ENCODE measurements at places on chromosomes 2 and 18.

DNA sequence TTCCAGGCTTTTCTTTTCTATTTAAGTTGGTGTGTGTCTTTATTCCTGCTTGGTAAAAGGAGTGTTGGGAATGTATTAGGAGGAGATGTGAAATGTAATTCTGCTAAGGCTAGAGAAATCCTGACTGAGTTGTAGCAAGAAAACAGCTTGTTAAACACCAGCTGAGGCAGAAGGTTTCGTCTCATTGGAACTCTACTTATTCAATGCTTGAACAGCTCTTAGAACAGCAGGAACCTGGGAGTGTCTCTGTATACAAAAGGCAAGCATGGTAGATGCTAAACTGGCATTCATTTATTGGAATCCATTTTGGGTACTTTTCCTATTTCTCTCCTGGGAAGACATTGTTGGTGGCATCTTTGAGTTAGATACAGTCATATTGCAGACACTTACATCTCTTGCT is 280.9 kb downstream of the HRH4 start:
- no peak for DNase-seq

GRCh38 chr18:69371729-69372128 is 29.0 kb upstream of the DOK6 start:
- DNase-seq = no peak

DNA sequence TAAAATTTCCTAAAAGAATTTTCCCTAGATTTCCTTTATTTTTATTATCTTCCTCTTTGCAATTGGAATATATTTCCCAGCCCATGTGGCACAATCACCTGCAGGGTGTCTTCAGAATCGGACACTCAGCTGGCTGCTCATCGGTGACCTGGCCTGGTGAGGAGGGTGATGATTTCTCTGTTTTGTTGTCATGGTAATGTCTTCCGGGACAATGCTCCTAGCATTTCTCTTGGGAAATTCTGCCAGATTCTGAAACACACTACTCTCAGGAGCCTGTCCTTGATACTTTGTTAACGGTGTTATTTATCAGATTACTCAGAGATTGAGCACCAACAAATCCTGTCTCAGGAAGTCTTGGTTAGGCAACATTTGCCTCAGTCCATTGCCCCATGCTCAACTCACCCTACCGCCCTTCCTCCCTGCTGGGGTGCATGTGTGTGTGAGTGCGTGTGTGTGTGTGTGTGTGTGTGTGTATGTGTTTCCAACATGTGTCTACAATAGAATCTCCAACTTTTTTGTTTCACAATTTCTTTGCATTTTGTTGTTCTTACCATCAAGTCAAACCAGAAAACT is 70.3 kb downstream of the MYT1L start:
- no peak for DNase-seq

DNA sequence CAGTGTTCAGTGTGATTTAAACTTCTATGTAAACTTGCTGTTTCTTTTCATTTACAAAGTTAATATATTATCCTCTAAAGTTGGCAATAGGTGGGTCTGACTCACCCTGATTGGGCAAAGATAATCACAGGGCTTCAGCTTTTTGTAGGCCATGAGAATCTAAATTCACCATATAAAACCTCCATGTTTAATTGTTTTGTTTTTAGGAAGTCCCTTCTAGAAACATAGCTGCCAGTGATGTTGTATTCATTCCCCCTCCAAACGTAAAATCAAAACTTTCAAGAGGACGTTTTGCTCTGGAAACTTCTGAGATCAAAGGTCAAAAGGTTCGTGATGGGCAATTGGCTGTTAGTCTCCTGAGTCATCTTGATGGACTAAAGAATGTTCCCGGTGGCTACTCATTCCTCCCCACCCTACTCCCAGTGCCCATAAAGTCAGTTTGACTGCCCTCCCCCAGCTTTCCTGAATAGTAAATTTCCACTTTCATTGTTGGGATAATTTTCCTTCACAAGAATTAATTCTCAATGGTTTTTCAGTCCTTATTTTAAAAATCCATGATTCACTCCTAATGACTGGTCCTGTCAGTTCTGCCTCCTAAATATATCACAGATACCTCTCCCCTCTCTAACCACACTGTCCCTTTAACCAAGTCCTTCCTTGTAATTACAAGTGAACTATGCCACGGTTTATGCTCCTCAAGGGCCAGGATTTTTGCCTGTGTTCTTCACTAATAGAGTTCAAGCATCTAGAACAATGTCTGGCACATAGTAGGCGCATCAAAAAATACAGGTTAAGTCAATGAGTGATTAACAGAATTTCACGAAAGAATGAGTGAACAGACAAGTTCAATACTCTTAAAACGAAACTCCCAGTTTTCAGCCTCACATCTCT is 164.4 kb upstream of the VRK2 start:
- no peak for DNase-seq

DNA sequence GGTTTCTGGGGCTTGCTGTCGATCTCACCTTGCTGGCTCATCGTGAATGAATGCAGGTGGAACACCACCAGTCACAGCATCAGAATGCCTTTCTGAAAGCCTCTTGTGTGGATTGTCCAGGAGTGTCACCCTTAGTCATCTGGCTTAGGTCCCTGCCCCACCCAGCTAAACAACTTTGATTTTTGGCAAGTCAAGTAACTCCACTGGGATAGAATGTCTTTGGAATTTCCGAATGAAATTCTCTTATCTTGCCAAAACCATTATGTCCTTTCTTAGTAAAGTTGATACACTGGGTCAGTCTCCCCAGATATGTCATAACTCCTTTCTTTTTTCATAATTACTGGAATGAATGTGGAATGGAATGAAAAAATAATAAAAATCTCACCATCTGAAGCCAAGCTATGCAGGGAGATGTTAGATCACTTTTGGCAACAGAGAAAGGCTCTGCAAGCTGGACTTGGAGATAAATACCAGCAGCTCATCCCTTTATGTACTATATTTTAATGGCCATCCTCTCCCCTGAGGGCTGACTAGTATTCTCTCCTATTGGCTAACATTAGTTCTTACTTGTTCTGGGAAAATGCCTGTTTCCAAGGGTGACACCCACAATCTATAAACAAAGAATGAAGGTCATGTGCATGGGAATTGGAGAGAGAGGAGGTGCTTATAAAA is 35.4 kb downstream of the INSIG2 start:
- no peak for DNase-seq

DNA sequence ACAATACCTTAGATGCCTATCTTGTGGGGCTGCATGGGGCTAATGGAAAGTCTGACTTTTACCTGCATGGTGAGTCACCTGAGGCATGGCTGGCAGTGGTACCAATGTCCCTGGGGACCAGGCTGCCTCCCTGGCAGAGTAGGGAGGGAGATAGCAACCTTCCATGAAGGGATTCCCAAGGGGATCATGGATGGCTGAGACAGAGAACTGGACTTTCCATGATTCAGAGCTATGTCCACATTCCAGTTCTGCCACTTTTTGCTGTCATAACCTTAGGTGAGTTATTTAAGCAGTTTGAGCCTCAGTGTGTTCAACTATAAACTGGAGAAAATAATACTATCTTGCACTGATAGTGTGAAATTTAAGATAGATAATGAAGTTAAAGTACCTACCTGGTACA is 178.6 kb downstream of the SETBP1 start:
- no peak for DNase-seq

- DNase-seq = no peak
Measured at GRCh38 chr2:99417396-99417795, 72.4 kb downstream of the REV1 start.

DNA sequence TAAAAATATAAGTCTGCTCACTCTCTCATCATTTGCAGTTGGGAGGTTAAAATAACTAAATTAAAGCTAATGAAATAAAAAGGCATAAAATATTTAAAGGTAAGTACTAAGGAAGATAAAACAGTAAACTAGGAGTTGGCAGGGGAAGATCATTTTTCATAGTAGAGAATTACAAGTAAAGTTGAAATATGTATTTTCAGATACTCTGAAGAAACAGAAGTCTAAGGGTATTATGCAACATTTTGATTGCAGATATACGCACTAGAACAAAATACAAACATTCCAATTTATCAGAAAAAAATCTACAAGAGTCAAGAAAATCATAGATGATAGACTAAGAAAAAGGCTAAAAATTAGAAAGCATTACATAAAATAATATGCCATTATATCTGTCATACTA is 167.6 kb upstream of the CTAGE1 start:
- DNase-seq = no peak

GRCh38 chr2:25336383-25336841 is 5.3 kb downstream of the DNMT3A start:
- no peak for DNase-seq

GRCh38 chr2:18788592-18788991 is 199.2 kb upstream of the NT5C1B start:
- no peak for DNase-seq

- peak; percentile 83 for DNase-seq
Measured at GRCh38 chr2:161237392-161238264, 70.6 kb upstream of the PSMD14 start.

DNA sequence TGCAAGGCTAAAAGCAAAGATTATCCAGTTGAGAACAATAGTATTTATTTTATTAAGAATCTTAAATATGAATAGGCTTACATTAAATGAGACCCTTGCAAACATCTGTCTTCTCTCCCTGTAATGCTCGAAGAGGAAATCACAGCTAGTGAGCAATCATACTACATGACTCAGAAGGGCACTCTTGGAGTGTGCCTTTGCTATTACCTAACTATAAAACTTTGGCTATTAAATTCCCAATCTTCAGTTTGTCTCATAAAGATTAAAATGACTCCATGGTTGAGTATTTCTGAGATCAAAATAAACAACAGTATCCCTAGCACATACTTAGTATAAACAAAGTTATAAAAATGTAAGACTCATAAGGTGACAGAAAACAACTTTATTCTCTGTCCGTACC is 296.9 kb downstream of the KCNJ3 start:
- no peak for DNase-seq

DNA sequence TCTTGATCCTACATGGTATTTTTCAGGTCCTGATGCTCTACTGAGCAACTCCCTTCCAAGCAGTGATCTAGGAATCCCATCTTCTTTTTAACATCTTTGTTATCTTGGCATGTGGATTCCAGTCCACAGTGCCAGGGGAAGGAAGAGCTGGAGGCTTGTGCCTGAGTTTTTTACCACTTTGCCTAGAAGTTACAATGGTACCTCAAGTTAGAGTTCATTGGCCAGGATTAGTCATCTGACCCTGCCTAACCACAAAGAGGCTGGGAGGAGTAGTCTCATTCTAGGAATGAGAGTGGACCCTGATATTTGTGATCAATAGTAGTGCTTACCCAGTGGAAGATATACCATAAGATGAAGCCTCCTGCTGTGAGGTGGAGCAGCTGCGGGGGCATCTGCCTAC is 109.3 kb downstream of the ADCYAP1 start:
- no peak for DNase-seq
